Renal pelvis (tissue), 12 donors: ENCODE measurements at places on chromosomes 5 and 9. TPM values are rescaled to one million over a fixed set of nuclear protein-coding genes. Genes with fewer than 3 reads are reported as not detected.

DNA sequence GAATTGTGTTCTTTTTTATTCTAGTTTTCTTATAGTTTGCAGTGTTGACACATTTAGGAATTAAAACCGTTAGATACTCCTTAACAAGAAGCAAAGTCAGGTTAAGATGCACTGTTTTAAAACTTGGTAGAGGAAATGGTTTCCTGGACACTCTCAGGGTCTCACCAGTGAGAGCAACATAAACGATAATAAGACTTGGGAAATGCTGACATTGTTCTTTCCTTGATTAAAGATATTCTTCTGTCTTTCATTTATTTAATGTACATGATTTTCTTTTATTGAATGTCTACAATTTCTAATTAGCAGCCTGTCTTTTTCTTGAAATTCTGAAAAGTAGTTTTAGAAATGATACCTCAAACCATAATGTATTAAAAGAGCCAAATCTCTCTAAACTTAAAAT is 707.9 kb upstream of the CHD1 start:
- no peak for DNase-seq

DNA sequence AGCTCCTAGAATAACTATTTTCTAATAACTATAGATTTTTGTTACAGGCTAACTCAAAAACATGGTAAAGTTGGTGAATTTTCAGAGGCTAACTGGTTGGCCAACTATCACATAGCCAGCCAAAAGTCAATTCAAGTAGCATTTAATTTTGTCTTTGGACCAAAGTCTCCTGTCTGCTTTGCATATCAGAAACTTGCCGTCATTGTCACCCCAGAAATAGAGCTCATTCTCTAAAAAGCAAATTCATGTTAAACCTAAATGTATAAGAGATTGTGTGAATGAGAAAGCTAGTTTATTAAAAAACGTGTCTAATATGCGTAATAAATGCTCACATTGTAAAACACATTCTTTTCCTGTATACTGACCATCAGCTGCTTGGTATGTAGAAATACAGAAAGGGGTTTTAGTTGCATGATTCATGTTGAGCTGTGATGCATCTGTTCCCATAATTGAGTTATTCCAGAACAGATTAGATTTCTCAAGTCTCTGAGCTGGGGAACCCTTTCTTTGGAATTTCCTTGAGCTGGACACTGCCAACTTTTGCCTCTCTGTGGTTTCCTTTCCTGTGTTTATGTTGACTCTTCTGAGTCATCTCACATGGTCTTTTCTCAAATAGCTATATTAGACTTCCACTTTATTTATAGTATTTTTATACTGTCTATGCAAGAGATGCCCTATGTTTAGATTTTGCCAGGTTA is 7.3 kb downstream of the SRFBP1 start:
- peak; percentile 33 for DNase-seq

- no peak for DNase-seq
Observed at GRCh38 chr5:168972731-168973130, 328.2 kb downstream of the SLIT3 start.

DNA sequence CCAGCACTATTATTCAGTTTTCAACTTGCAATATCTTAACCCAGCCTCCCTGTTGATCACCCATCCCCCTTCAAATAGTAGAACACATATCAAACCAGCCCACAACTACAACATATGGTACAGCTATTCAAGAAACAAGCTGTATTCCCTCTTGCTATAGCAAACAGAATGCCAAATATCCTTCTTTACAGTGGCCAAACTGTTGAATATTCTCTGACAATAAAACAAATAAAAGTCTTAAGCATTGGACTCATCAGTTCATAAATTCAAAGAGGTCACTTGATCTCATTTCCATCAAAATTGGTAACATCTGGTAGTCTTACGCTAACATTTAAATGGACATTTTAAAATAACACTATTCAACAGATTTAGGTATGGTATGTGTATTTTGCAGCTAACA is 350.8 kb downstream of the EFNA5 start:
- no peak for DNase-seq

DNA sequence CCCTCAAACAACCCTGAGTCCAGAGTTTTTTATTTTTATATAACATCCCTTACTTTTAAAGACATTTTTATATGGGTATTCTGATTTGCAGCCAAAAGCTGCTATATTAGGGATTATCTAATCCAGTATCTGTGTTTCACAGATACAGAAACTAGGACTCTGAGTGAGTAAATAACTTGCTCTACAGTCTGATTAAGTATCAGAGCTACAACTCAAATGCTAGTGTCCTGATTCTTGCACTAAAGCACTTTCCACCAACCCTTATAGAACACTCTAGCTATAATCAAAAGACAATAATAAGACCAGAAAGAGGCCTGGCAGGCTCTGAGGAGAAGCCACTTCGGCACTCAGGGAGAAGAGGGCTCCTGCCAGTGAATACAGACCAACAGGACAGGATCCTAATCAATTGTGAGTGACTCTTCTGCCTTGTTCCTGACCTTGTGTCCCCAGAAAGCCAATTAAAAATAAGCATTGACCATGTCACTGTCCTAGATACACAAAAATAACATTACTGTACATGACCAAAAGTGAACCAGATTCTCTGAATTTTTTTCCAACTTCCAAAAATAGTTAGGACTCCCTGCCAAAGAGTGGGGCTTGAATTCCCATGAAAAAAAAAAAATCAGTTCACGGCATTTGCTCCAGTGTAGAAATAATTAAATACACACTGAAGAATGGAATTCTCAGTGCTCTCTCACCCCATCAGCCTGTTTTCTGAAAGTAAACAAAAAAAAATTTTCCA is 63.6 kb upstream of the MAP3K1 start:
- no peak for DNase-seq

- no peak for DNase-seq
Observed at GRCh38 chr5:141349917-141350619, at the start of gene PCDHGB1. TSS of gene PCDHGB1 (plus strand) at chr5:141350099. CDS start at chr5:141350261, 162 bp downstream.

DNA sequence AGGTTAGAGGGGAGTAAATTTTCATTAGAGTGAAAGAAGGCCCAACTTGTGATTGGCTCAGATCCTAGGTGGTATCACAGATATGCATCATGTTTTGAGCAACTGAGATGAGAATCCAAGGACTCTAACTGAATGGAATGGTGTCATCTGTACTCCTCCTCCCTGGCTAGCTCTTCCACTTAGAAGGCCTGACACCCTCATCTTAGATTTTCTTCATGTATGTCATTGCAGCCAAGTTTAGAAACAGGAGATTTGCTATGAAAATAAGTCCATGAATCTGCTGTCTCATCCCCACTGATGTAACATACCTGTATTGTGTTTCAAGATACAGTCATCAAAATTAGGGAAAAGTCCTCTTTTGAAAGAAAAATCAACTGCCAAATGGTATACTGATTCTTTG is 54.4 kb downstream of the ITGA1 start:
- no peak for DNase-seq

DNA sequence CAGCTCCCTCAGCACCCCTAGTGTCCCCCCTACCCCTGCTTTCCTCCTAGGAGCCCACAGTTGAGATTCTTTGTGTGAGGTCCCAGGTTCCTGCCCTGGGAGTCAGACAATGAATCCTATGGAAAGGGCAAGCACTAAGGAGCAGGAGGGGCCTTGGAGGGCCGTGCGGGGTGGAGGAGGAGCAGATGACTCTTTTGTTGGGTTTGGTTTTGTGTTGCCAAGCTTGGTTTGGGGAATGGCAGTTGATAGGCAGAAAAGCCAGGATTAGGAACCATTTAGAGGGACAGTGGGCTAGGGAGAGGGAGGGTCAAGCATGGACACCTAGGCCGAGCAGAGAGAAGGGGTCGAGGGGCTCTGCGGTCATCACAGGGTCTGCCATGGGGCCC is 61.6 kb upstream of the SPTLC1 start:
- DNase-seq = no peak

DNA sequence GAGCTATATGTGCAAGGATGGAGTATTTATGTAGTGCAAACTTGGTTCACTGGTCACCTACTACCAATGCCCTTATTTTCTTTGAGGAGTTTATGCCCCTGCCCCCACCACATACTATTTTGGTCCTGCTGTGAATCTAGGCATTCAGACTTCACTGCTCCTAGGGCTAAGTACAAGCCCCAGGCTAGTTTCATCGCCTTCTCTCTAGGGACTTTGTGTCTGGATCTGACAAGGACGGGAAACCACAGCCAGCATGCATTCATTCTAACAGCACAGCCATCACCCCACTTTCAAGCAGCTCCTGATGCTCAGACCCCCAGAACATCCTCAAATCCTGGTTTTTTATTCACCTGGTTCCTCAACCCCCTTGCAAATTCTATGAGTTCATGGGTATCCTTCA is 56.8 kb downstream of the DRD1 start:
- no peak for DNase-seq

- no peak for DNase-seq
Observed at GRCh38 chr9:129198319-129199043, 20.4 kb upstream of the IER5L start.

DNA sequence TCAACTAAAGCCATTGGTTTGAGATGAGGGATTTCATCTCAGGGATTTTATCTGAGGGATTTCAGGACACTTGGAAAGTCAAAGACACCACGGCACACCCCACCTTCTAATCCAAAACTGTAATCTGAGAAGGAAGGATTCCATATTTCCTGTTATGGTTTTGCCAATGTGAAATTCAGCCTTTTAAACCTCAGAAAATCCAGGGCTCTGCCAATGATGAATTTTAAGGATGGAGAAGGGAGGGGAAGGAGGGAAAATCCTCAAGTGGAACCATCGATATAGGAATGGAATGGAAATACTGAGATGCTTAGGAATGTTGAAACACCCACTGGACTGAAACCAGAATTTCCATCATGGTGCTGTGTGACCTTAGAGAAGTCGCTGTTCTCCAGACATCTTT is 5.3 kb downstream of the C1QTNF3 start:
- DNase-seq = no peak

DNA sequence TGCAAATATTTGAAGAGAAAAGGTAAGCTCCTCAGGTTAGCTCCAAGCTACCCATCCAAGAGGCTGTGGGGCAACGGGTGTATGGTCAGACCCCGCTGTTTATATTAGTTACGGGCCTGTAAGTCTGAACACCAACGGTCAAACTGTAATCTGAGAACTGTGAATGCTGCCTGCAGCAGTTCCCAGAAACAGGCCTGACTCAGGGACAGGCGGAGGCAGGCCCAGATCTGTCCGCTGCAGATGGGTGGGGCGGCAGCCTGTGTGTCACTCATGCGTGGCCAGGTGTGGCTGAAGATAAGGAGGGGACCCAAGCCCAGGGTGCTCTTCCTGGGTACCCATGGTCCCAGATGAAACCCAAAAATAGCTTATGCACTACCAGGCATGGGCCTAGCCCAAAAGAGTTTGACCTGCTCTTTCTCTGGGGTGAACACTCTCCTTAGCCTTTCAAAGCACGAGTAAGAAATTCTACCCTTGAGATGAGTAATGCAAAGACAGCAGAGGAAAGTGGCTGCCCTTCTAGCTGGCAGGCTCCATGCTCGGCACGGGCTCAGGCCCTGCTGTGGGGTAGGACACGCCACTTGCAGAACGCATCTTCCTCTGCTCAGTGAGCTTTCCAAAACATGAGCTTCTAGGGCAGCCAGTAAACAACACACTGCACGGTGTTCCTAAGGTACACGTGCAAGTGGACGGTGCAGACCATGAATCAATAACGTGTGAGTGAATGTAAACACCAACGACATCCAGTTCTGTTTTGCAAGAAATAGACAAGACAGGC is 9.1 kb downstream of the UBAC1 start:
- peak; percentile 82 for DNase-seq

The MVB12B gene
- polyA plus RNA-seq = 18.9 TPM

DNA sequence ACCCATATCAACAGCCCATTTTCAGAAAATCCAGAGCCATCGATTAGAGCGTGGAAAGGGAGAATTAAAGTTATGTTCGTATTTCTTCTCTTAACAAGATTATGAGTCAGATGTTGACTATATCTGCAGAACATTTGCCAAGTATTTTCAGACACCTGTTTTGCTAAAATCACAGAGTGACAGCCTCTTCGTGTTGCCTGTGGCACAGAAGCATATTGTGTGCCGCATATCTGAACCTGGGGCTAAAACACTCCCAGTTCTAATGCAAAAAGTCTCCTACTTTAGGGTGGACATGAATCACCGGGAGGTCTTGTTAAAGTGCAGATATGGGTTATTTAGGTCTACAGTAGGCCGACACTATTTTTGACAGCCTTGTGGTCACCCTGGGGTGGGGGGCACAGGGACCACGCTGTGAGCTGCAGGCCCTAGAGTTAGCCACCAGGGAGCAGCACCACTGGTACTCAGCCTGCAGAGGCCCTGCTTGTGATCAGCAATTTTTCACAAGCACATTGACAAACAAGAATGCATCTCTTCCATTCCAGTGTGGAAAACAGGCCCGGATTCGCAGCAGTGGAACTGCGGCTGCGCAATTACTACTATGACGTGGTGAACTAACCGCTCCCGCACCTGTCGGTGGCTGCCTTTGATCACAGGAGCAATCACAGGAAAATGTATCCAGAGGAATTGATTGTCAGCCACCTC is 93.5 kb downstream of the SYK start:
- DNase-seq = no peak

- no peak for DNase-seq
Observed at GRCh38 chr5:81579262-81579924, 171.5 kb downstream of the SSBP2 start.

- DNase-seq = no peak
Observed at GRCh38 chr9:14062586-14063221, 251.2 kb downstream of the NFIB start.

DNA sequence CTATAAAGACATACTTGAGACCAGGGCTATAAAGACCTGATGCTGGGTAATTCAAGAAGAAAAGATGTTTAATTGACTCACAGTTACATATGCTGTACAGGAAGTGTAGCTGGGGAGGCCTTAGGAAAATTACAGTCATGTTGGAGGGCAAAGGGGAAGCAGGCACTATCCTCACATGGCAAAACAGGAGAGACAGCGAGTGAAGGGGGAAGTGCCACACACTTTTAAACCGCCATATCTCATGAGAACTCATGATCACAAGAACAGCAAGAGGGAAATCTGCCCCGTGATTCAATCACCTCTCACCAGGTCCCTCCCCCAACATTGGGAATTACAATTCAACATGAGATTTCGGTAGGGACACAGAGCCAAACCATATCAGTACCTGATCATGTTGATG is 89.9 kb upstream of the ADAMTSL1 start:
- no peak for DNase-seq

- no peak for DNase-seq
Observed at GRCh38 chr5:95720094-95720786, 10.9 kb upstream of the RHOBTB3 start.

GRCh38 chr9:94526271-94526670 is 28.6 kb upstream of the PCAT7 start:
- DNase-seq = no peak

DNA sequence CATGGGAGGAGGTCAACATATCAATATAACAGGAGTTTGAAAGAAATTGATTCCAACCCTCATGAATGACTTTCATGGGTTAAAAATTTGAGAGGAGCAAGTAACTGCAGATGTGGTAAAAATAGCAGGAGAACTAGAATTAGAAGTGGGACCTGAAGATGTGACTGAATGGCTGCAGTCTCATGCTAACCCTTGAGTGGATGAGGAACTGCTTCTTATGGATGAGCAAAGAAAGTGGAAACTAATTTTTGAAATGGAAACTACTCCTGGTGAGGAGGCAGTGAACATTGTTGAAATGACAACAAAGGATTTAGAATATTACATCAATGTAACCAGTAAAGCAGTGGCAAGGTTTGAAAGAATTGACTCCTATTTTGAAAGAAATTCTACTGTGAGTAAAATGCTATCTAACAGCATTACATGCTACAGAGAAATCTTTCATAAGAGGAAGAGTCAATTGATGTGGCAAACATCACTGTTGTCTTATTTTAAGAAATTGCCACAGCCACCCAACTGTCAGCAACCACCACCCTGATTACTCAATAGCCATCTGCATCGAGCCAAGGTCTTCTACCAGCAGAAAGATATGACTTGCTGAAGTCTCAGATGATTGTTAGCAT is 1683.2 kb downstream of the MAT2B start:
- DNase-seq = no peak
